ENCODE measurements at places on chromosomes 2 and 18.

- no peak for DNase-seq
Observed at GRCh38 chr2:86783615-86784339, 6.9 kb downstream of the CD8A start.

DNA sequence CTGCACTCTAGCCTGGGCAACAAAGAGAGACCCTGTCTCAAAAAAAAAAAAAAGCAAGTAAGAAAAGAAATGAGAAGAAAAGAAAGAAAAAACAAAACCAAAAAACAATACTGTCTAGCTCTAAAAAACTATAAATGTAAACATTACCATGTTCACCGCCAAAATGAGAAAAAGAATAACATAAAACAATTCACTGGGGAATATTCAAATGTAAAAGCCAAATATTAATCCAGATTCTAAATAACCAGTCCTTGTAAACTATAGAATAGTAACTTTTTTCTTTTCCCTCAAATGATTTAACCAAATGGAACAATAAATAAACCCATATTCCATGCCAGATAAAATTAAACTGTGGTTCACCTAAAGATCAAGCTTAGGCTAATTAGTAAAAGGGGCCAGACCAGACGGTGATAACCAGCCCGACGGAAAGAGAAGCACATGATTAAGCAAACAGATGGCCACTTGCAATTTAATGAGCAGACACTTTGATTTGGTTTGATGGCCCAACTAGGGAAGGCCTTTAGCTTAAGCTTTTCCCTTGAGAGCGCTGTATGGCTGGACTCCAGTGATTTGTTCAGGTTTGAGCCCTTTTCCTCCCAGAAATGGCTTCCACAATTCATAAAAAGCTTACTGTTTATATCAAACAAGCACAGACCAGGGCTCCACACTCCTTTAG is 39.4 kb upstream of the ZNF397 start:
- DNase-seq, result no peak

GRCh38 chr2:109256921-109257320 is 127.9 kb downstream of the SH3RF3 start:
- no peak for DNase-seq

DNA sequence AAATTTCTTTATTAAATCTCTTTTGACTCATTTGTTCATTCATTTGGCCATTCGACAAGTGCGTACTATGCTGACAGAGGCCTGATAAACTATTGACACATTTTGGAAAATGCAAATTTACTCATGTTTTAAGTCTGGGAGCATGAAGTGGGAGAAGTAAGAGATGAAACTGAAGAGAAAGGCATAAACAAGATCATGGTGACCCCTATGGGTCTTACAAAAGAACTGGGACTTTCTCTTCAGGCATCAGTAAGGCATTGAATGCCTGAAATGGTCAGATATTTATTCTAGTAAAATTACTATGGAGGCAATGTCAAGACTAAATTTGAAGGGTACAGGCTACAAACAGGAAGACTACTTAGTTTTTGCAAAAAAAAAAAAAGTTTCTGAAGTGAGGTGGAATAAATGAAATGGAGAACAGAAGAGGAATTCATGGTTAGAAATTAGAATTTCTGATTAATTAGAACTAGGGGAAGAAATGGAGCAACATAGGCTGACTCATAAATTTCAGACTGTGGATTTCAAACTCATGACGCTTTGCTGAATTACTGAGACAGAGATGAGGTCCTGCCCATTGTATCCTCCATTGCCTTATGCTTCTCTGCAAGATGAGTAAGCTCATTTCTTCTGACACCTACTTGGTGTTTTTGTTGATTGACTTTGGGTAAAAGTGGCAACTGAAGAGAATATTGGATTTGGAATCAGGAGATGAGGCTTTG is 32.7 kb downstream of the VSNL1 start:
- DNase-seq, result no peak

DNA sequence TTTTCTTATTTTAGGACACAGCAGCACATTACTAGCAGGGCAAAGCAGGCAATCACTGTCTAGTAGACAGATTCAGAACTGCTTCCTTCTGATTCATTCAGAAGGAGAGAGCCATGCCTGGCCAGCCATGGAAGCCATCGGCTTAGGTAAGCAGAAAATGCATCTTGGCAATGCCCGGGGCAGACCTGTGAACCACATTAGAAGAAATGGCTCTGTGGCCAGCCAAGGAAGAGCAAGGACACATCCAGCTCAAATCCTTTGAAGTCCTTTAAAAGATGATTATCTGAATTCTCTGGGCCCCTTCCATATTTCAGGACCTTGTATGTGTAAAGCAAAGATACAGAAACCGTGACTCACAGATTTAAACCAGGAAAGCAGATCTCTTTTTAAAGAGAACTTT is 227.4 kb downstream of the PID1 start:
- DNase-seq, result no peak

DNA sequence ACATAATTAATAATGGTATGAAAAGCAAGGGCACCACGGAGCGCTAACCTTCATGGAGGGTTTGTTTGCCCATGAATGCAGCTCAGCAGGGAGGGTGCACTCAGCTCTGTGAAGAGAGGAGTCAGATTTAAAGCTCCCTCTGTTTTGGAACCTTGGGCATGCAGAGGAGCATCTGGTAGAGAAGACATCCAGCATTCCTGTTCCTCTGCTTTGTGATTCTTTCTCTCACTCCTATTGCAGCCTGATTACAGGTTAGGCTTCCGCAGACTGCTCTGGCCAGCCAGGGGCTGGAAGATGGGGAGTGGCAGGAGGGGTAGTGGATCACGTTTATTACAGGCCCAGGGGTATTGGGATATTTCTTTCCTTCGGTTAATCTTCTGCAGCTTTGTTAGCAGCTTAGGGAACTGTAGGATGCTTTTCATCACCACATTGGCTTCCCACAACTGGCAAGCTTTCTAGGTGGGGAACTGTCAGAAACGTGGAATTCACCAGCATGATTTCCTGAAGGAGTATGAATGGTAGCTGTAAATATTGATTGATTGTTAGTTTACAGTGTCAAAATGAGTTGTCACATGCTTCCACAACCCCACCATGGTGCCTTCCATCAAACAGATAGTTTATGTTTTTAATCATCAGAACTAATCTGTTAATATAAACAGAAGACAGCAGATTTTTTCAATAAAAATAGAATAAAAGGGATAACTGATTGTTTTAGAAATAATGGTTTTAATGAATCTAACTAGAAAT is 201.1 kb downstream of the VAPA start:
- DNase-seq, result no peak

- no peak for DNase-seq
Observed at GRCh38 chr2:196234672-196235071, 63.3 kb upstream of the STK17B start.

DNA sequence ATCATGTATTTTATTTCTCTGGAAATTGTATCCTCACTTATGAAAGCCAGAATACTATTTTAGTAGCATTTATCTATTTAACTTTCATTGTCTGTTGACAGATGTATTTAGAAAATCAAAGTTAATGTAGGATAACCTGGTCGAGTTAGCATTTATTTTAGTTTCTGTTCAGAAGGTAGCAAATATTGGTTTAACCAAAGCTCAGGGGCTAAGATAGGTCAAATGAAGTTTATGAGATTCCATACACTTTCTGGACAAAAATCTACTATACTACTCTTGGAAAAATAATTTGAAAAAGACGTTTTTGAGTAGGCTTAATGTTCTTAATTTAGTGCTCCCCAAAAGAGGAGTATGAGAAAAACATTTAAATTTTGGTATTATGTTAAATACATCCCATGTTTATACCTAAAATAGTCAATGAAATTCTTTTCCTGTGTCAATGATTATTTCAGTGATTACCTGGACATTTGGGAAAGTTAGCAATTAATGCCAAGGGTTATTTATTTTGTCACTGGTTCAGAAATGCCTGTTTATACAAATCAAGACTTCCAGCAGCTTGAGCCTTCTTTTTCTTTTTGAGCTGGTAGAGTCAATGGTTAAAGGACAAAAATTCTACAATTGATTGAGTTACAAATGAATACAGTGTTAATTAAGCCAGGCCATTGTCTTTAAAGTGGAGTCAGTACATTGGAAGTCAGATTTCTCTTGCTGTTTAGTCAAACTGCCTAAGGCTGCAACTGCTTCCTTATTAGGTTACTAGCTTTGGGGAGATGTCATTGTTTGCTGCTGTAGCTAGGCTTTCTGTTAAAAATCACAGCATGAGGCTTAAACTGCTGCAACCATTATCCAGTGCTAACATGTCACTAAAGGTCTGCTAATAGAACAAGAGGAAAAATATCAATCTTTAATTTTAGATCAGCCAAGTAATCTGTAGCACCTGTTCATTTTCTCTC is 182.3 kb downstream of the CAMKMT start:
- no peak for DNase-seq

DNA sequence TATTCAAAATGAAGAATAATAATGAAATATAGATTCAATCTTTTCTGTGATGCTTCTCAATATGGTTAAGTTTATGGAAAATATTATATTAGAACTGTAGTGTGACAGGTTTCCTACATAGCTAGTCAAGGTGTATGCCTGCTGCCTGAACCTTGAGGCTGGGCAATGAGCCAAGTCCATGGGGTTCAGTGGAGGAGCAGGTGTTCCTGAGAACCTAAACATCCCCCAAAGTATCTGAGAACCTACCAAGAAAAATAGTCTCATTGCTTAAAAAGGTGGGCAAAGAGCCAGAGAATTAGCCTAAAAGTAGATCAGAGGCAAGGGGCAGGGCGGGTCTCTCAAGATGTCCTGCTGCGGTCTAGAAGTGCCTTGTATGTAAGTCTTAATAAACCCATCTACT is 185.9 kb upstream of the SPHKAP start:
- no peak for DNase-seq

DNA sequence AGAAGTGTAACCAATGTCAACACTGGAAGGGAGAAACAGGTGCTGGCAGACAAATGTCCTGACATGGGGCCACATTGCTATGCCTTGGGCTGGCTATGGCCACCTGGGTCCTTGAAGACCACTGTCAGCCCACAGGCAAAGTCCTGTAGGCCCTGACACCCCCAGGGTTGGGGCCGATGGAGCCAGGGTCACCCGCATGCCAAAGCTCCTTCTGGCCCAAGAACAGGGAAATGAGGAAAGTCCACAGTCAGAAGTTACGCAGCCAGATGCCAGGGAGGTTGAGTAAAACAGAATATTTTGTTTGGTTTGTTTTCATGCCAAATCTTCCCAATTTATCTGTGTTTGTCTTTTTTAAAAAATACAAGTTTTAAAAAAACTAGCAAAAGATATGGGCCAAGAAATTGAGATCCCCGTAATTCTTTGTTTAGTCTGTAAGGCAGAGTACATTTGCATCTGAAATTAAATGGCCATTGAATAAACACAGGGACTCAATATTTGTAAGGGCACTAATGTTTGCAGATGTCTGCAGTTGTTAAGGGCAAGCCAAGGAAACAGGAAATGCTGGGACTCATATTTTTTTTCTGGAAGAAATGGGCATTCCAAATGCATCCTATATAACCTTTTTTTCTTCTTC is 186.4 kb downstream of the FAM210A start:
- DNase-seq, result no peak

DNA sequence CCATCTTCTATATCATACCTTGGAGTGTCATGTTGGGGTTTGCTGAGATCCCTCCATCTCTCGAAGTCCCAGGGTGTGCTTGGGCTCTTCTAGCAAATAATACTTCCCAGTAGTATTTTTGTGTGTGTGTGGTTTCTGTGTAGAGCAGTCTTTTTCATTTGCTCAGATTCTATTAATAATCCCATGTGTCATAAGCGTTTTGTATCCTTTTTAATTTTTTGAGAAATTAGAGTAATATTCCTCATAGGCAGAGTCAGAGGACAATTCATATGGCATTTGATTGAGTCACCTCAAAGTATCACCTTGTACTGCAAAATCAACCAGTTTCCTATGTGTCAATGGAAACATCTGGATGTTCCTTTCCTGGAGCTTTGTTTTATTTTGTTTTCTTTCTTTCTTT is 37.4 kb upstream of the PPP1R1C start:
- DNase-seq, result no peak

GRCh38 chr2:201964631-201965206 is 68.9 kb upstream of the FZD7 start:
- no peak for DNase-seq

GRCh38 chr2:45067859-45068570 is 58.8 kb upstream of the SIX2 start:
- no peak for DNase-seq

DNA sequence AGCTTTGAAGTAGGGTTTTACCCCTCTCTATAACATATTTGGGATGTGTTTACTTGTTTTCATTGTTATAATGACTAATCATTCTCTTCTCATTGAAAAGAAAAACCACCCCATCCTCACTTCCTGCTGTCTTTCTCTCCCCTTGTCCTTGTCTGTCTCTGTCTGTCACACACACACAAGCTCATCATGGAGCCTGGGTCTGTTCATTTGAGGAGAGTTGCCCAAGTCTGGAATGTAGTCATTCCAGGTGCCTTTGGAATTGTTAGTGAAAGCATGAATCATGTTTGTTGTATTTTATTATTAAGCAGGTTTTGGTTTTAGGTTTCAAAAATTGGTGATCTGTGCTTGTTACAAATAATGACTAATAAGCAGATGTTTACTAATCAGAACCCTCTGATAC is 133.5 kb upstream of the IL1R2 start:
- no peak for DNase-seq

GRCh38 chr2:54665436-54665856 is 58.0 kb upstream of the EML6 start:
- no peak for DNase-seq

- DNase-seq, result no peak
Observed at GRCh38 chr2:71004857-71005256, 10.2 kb upstream of the TEX261 start.

- DNase-seq, result no peak
Observed at GRCh38 chr2:14552818-14553217, 79.7 kb upstream of the LRATD1 start.

GRCh38 chr2:100161945-100162620 is 19.7 kb upstream of the AFF3 start:
- DNase-seq, result no peak

GRCh38 chr18:62637807-62638687 is 77.3 kb upstream of the PHLPP1 start:
- peak; percentile 4 for DNase-seq

DNA sequence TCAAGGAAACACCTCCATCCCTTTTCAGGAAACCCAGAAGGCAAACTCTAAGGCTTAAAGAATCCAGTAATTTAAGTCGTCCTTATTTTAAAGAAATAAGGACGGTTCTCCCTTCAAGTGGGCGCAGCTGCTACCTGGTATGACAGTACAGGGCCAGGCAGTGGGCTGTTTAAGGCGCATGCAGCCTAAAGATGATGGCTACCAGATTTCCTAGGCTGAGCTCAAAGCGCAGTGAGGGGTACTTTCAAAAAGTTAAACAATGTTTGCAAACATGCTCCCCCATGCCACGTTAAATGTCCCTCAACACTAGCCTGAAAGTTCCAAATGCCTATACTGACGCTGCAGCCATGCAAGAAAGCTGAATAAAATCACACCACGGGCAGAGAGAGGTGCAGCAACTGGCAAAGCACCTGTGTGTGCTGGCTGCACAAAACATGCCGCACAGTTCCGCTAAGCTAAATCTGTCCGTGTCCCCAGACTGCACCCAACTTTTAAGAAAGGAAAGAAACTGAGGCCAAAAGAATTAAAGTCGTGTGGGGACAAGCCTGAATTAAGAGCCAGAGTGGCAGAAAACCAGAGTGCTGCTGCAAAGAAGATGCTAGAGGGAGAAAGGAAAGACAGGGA is 583 bp downstream of the HIBCH start:
- no peak for DNase-seq

- DNase-seq, result no peak
Observed at GRCh38 chr2:218405746-218406208, 6.1 kb downstream of the CTDSP1 start.

GRCh38 chr2:233319256-233319655 is 11.6 kb downstream of the SAG start:
- no peak for DNase-seq

Data from stimulated activated CD8-positive, alpha-beta memory T cell treated with anti-CD3 and anti-CD28 coated beads, Interleukin-12 subunit alpha, Interleukin-12 subunit beta, amount 100 ng/mL, for 4 hours (primary cell).